ENCODE measurements at places on chromosomes 3 and 15. TPM values are rescaled to one million over a fixed set of nuclear protein-coding genes. Genes with fewer than 3 reads are reported as not detected.

CCR3 gene
- polyA plus RNA-seq, result not detected

LOXL1 gene
- polyA plus RNA-seq, result 75.0 TPM

LRRC34 gene
- 16.7 TPM for polyA plus RNA-seq

MME gene
- polyA plus RNA-seq, result 433 TPM

ZKSCAN7 gene
- polyA plus RNA-seq, result 16.4 TPM

STAG1 gene
- polyA plus RNA-seq, result 57.5 TPM

STRA6 gene
- 23.9 TPM for polyA plus RNA-seq

GRAMD2A gene
- 11.0 TPM for polyA plus RNA-seq

RASL12 gene
- 6.9 TPM for polyA plus RNA-seq

P2RY14 gene
- 1.1 TPM for polyA plus RNA-seq

TNFSF10 gene
- polyA plus RNA-seq, result 8.4 TPM

COPG1 gene
- polyA plus RNA-seq, result 170 TPM

DNAH12 gene
- polyA plus RNA-seq, result 1.1 TPM

ACP3 gene
- 83.3 TPM for polyA plus RNA-seq

ITIH4 gene
- polyA plus RNA-seq, result 9.8 TPM

GALNT15 gene
- 2.2 TPM for polyA plus RNA-seq

XXYLT1 gene
- polyA plus RNA-seq, result 46.3 TPM

THSD4 gene
- 96.3 TPM for polyA plus RNA-seq

CHRNA5 gene
- 5.6 TPM for polyA plus RNA-seq

C3orf22 gene
- 0.17 TPM for polyA plus RNA-seq

EAF2 gene
- polyA plus RNA-seq, result 3.8 TPM

NAALADL2 gene
- 21.5 TPM for polyA plus RNA-seq

BFSP2 gene
- polyA plus RNA-seq, result not detected

STAC gene
- 4.0 TPM for polyA plus RNA-seq

DUOXA2 gene
- not detected for polyA plus RNA-seq

TSPAN3 gene
- 402 TPM for polyA plus RNA-seq

ABI3BP gene
- 37.5 TPM for polyA plus RNA-seq

CHSY1 gene
- 49.1 TPM for polyA plus RNA-seq

TRANK1 gene
- 5.8 TPM for polyA plus RNA-seq

FGF7 gene
- 29.5 TPM for polyA plus RNA-seq

ZNF860 gene
- 1.7 TPM for polyA plus RNA-seq

CDHR4 gene
- not detected for polyA plus RNA-seq

CCDC39 gene
- polyA plus RNA-seq, result 3.5 TPM

UBE2E1 gene
- 135 TPM for polyA plus RNA-seq

SPTBN5 gene
- 2.9 TPM for polyA plus RNA-seq

FSD2 gene
- polyA plus RNA-seq, result 0.35 TPM

CALML4 gene
- polyA plus RNA-seq, result 12.8 TPM

PDHB gene
- polyA plus RNA-seq, result 125 TPM

RYR3 gene
- 5.6 TPM for polyA plus RNA-seq

SLMAP gene
- 51.0 TPM for polyA plus RNA-seq

ANKUB1 gene
- polyA plus RNA-seq, result 0.72 TPM

ICE2 gene
- 97.3 TPM for polyA plus RNA-seq

EHHADH gene
- 25.3 TPM for polyA plus RNA-seq

A4GNT gene
- 0.12 TPM for polyA plus RNA-seq

HEG1 gene
- polyA plus RNA-seq, result 24.2 TPM
